ENCODE measurements at places on chromosomes 5 and 9. TPM values are rescaled to one million over a fixed set of nuclear protein-coding genes. Genes with fewer than 3 reads are reported as not detected.

The YIPF5 gene
- 105 TPM for total RNA-seq

The SUB1 gene
- 123 TPM for total RNA-seq

The ROPN1L gene
- 0.32 TPM for total RNA-seq

The SLC6A18 gene
- total RNA-seq, result not detected

The SHISAL2B gene
- 0.16 TPM for total RNA-seq

The HABP4 gene
- 25.2 TPM for total RNA-seq

The ASPN gene
- 11.2 TPM for total RNA-seq

The TCOF1 gene
- total RNA-seq, result 6.1 TPM

The OTULINL gene
- not detected for total RNA-seq

The IL9 gene
- total RNA-seq, result not detected

The ARL15 gene
- total RNA-seq, result 26.9 TPM

The AGXT2 gene
- not detected for total RNA-seq
